MCF 10A (cell line): ENCODE measurements at places on chromosomes 4 and X.
A peak's percentile ranks its signal among the peaks of the same experiment; 100 is the strongest.

DNA sequence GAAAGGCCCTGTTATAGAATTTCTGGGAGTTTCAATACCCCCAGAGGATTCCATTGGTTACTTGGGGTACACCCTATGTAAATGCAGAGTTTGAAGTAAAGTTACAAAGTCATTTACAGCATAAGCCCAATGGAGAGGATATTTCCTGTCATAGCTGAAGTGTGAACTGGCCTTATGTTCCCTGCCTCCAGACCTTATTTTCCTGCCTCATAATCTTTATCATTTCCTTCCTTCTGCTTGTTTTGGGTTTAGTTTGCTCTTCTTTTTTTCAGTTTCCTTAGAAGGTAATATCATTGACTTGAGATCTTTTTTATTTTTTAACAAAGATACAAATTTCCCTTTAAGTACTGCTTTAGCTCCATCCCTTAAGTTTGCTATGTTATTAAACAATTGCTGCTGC is 85.4 kb downstream of the PPEF1 start:
- DNase-seq = no peak

DNA sequence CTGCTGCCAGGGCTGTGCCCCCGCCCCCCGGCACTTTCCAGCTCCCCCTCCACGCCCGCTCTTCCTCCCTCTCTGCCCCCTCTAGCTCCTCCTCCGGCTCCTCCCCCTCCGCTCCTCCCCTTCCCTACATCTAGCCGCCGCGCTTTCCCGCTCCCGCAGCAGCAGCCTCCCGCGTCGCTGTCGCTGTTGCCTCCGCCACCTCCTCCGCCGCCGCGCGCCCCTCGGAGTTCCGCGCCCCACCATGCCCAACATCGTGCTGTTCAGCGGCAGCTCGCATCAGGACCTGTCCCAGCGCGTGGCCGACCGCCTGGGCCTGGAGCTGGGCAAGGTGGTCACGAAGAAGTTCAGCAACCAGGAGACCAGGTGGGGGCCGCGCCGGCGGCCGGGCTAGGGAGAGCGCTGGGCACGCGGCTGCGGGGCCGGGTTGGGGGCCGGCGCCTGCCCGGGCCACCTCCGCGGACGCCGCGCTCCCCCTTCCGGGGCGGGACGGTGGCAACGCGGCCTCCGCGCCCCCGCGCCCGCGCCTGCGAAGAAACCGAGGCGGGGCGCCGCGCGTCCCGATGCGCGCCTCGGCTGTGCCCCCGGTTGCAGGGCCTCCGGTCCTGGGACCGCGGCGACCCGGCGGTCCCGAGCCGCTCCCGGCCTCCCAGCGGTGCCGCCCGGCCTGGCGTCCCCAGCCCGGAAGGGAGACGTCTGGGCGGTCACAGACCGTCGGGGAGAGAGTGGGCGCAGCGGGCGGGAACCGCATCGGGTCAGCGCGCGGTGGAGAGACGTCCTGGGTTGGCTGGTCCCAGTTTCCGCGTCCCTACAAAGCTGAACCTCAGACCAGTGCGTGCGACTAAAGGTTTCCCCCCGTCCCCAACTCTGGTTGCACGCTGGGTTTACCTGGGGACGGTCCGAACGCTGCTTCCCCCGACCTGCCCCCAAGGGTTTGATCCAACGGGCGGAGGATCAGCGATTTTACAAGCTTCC is at the start of gene PRPS2:
Gene PRPS2, plus strand, starts transcription at position 156 of the 972 bp plus-strand sequence. Its CDS starts 86 bp downstream, at position 242.
- DNase-seq = peak; percentile 50

GRCh38 chrX:53312946-53313727 is 31.8 kb upstream of the IQSEC2 start:
- peak; percentile 73 for DNase-seq

GRCh38 chr4:140427919-140428471 is 547 bp upstream of the CLGN start:
- DNase-seq = peak; percentile 69
